ENCODE measurements at places on chromosomes 2 and 18.
A peak's percentile ranks its signal among the peaks of the same experiment; 100 is the strongest.

- H3K4me1 ChIP-seq, result peaks cover 12% of the 10 kb centered on the region
- DNase-seq, result no peak
- H3K4me3 ChIP-seq, result no peak overlapping the region
Measured at GRCh38 chr2:173028671-173029070, 47.0 kb upstream of the MAP3K20 start.

GRCh38 chr2:86411396-86411795, 29.8 kb upstream of the KDM3A start:
- H3K4me3 ChIP-seq, result no peak overlapping the region
- H3K27me3 ChIP-seq, result peaks cover 14% of the 10 kb centered on the region
- H3K36me3 ChIP-seq, result no peaks in the 10 kb centered on the region
- H3K27ac ChIP-seq, result no peak overlapping the region
- no peaks in the 10 kb centered on the region for H3K4me1 ChIP-seq
- DNase-seq, result no peak

- H3K4me1 ChIP-seq, result peaks cover 7% of the 10 kb centered on the region
- no peak overlapping the region for H3K4me3 ChIP-seq
- no peak overlapping the region for H3K27ac ChIP-seq
- no peaks in the 10 kb centered on the region for H3K27me3 ChIP-seq
- no peaks in the 10 kb centered on the region for H3K36me3 ChIP-seq
Measured at GRCh38 chr2:225995796-225996461, 596.4 kb downstream of the NYAP2 start.

DNA sequence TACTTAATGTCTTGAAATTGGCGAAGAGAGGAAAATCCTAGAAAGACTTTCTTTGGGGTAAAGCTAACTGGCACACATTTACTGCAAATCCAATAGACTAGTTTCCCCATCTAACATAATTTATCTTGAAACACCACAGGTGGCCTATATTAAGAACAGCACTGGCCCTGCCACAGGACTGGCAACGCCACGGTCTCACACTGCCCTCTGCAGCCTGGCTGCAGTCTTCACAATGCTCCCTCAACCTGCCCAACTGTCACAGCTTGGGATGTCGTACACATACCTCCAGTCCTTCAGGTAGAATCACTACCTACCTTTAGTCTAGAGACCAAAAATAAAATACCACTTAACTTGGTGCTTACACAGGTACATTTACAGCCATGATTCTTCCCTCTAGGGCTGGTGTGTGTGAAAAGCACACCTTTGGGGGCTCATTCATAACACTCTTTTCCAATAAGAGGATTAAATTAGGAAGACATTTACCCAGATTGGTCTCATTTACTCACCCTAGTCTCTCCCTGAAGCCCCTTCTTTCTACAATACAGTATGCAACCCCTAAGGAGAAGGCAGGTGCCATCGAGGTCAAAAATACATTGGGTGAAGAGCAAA, 222.2 kb downstream of the C1D start:
- H3K27ac ChIP-seq, result no peak overlapping the region
- H3K27me3 ChIP-seq, result no peaks in the 10 kb centered on the region
- DNase-seq, result peak; percentile 73
- no peak overlapping the region for H3K4me3 ChIP-seq
- no peaks in the 10 kb centered on the region for H3K36me3 ChIP-seq

DNA sequence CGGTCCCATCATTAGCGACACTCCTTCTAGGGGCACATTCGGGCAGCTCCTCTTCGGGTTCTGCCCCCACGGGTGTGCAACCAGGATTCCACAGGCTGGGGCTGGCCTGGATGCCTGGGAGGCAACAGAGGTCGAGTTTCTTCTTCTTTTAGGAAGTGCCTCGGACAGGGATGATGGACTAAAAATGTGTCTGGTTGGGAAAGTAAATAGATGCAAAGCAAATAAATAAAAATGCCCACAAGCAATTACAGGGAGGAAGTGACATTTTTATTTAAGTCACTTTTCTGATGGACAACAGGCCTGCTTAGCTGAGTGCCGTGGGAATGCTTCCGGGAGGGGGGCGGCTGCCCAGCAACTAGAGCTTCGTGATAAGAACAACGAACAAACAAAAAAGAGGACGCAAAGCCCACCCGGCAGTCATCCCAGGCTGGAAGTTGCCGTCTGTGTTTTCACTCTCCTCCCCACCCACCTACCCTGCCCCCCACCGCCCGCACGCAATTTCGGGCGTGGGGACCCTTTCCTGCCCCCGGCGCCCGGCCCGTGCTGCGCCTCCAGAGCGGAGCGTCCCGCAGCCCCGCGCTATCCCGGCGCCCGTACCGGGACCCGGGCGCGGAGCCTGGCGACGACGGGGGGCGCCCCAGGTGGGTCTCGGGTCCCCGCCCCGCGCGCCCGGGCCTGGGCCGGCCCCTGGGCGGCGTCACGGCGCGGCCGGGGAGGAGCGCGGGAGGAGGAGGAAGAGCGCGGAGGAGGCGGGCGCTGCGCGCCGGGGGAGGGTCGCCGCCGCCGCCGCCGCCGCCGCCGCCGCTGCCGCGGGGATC, 412 bp upstream of the NCK2 start:
- H3K27ac ChIP-seq, result peak overlapping the region; percentile 58
- H3K27me3 ChIP-seq, result no peaks in the 10 kb centered on the region
- peaks cover 22% of the 10 kb centered on the region for H3K4me1 ChIP-seq
- peak overlapping the region; percentile 79 for H3K4me3 ChIP-seq
- H3K36me3 ChIP-seq, result no peaks in the 10 kb centered on the region

DNA sequence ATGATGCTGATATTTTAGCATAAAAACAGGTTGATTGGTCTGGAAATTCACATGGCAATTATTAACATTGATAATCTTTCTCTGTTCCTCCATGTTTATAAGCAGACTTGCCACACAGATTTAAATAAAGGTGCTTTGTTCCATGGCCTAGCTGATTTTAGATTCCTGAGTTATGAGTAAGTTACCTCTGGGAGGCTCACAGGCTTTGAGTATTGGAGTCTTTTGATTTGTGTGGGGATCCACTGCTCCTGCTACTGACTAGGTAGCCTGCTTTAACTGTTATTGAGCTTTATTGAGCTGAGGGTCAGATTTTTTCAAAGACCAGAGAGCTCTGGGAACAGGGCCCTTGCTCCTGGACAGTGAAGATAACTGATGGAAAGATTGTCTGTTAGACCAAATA, 166.1 kb downstream of the ANKRD30B start:
- no peak for DNase-seq
- no peak overlapping the region for H3K27ac ChIP-seq
- peaks cover 17% of the 10 kb centered on the region for H3K4me1 ChIP-seq

- H3K27me3 ChIP-seq, result no peaks in the 10 kb centered on the region
- DNase-seq, result no peak
- no peak overlapping the region for H3K27ac ChIP-seq
Measured at GRCh38 chr2:74847070-74847858, 13.3 kb downstream of the HK2 start.

- H3K27me3 ChIP-seq, result no peaks in the 10 kb centered on the region
- H3K4me3 ChIP-seq, result no peak overlapping the region
- no peaks in the 10 kb centered on the region for H3K36me3 ChIP-seq
- no peak overlapping the region for H3K27ac ChIP-seq
Measured at GRCh38 chr2:38619458-38620164, 16.9 kb upstream of the HNRNPLL start.

DNA sequence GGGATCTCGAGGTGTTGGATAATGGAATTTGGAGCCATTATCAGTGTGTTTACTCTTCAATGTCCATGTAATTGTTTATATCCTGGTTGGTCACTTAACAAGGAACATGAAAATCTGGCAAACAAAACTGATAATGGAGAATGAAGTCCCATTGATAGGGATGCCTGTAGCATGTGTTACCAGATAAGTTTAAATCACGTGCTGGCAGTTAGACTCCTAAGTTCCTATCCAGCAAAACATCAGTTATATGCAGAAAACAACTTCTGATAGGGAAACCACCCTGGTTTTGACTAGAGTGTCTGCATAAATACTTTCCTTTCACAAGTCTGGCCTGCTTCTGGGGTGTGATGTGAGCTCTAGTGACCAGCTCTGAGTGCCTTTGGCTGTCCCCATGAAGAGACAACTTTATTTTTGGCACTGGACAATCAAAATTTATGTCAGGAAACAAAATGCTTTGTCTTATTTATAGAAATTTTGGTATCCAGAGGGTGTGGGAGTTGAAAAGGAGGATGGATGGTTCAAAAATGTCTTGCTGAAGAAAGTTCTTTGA, 82.0 kb downstream of the FHOD3 start:
- no peaks in the 10 kb centered on the region for H3K36me3 ChIP-seq
- DNase-seq, result no peak
- no peaks in the 10 kb centered on the region for H3K27me3 ChIP-seq
- H3K27ac ChIP-seq, result no peak overlapping the region

DNA sequence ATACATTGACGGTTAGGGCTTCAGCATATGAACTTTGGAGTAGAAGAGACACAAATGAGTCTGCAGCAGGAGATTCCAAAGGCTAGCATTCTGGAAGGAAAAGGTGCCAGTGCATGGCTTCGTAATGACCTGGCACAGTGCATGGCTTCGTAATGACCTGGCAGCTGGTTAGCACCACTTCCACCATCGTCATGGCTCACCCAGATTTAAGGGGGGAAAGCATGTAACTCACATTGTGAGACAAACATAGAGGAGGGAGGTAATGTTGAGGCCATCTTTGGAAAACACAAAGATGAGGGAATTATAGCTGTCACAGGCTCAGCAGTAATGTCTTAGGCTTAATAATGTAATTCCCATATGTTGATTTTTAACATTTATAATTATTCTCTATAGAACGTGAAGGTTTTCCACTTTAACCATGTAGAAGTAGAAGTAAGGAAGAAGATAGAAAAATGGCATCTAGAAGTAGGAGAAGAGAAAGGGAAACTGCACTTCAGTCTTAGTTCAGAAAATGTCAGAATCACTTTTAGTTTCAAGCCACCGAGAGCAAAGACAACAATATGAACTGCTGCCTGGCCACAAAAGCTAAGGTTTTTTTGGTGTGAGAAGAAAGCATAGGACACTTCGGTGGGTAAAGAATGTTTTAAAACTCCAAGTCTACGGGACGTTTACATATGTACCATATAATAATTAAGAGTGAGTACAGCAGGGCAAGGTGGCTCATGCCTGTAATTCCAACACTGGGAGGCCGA, 6.8 kb upstream of the STK25 start:
- H3K27ac ChIP-seq, result no peak overlapping the region
- H3K27me3 ChIP-seq, result no peaks in the 10 kb centered on the region
- DNase-seq, result no peak
- H3K4me1 ChIP-seq, result no peaks in the 10 kb centered on the region
- no peak overlapping the region for H3K4me3 ChIP-seq

DNA sequence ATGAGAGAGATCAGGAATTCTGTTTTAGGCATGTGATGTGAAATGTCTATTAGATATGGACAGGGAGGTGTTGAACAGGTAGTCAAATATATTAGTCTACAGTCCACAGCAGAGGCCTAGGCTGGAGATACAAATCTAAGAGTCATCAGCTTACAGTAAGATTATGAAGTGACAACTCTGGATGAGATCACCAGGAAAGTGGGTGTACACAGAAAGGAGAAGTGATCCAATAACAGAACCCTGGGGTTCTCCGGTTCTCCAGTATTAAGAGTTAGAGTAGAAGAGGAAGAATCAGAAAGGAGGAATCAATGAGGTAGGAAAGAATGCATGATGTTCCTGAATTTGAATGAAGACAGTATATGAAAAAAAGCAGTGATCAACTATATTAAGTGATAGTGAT, 362.3 kb downstream of the FIGN start:
- H3K36me3 ChIP-seq, result no peaks in the 10 kb centered on the region
- no peak for DNase-seq
- no peak overlapping the region for H3K4me3 ChIP-seq
- H3K4me1 ChIP-seq, result no peaks in the 10 kb centered on the region

DNA sequence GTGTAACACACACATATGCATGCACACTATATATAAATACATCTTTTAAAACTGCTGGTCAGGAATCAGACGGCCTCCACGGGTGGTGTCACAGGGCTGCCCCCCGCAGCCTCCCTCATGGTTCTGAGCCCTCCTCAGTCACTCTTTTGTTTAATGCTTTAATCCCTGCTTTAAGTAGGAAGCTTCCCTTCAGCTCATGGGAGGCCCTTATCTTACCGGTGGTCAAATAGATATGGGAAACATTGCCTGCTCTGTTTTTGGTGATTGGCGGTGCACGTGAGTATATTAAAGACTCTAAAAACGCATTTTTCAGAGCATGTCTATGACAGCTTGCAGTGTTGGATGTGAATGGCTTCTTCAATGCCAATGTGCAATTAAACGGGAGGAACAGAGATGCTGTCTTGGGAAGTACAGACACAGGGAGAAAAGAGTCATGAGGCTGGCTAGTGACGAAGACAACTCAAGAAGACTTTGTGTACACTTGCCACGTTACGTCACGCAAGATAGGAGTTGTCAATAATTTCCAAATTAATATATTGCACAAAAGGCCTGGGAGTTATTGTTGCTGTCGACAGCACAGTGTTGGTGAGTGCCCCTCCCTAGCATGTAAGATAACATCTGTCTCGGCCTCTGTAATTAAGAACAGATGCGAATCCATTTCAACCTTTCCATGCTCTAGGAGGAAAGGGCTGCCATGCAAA, 23.3 kb downstream of the GNLY start:
- no peaks in the 10 kb centered on the region for H3K36me3 ChIP-seq
- no peak overlapping the region for H3K27ac ChIP-seq
- H3K4me3 ChIP-seq, result no peak overlapping the region
- H3K4me1 ChIP-seq, result peaks cover 16% of the 10 kb centered on the region
- no peaks in the 10 kb centered on the region for H3K27me3 ChIP-seq

- H3K27me3 ChIP-seq, result no peaks in the 10 kb centered on the region
- no peaks in the 10 kb centered on the region for H3K36me3 ChIP-seq
- no peak overlapping the region for H3K27ac ChIP-seq
Measured at GRCh38 chr2:234355021-234355720, 141.7 kb downstream of the ARL4C start.

DNA sequence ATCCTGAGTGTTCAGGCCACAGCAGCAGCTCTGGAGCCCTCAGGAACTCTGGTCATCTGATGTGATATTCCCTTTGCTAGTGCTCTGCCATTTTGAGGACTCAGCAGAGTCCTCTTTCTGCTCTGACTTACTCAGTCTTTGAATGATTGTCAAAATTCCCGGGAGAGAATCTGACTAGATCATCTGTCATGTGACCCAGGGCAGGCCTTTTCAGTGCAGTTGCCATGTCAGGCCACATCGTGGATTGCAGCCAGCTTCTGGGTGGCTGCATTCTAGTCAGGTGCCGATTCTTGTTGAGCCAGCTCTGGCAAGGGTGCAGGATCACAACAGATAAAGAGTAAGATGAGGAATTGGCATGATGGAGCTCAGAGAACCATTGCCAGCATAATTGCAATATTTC, 795.6 kb downstream of the CPS1 start:
- no peaks in the 10 kb centered on the region for H3K4me1 ChIP-seq
- no peak overlapping the region for H3K27ac ChIP-seq
- peak; percentile 26 for DNase-seq
- no peak overlapping the region for H3K4me3 ChIP-seq
- peaks cover 30% of the 10 kb centered on the region for H3K27me3 ChIP-seq

All from MCF 10A (cell line).